ENCODE measurements at places on chromosomes 13 and 19.

GRCh38 chr19:51884713-51885112 is 3.0 kb downstream of the ZNF577 start:
- DNase-seq = no peak

DNA sequence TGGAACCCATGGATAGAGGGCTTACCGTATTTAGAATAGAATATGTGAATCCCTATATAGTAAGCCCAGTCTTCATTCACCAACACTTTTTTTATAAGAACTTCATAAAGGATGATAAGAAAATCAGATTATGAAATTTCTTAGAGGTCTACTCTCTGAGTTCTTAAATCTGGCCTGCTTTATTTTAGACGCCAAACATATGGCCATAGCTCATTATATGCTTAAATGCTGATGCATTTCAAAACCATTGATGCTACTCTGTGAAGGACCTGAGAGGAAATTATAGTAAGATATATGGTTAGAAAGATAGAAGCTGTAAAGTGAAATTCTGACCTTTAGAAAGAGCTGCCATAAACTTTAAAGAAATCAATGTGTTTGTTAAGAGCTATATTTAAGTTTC is 38.3 kb downstream of the GPC6 start:
- DNase-seq = no peak

GRCh38 chr19:45450012-45450333 is 17.8 kb upstream of the FOSB start:
- no peak for DNase-seq

GRCh38 chr19:11306337-11306736 is 10.4 kb downstream of the TSPAN16 start:
- DNase-seq = no peak

DNA sequence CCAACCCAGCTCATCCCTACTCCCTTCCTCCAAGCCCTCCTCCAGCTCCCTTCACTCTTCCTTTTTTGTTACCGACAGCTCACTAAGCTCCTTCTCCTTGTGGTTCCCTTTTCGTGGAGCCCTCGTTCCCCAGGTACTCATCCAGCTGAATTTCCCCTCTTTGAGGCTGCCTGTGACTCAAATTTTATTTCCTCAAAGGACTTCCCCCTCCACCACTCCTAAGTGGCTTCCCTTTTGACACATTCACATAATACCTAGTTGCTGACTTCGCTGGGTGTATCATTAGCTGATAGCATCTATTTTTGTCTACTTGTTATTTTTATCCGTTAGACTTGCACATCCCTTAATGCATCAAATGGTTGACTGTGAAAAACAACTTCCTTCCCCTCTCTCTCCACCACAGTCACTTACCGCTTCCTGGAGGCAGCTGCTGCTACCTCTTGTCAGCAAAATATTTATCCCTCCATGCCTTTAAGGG is 14.5 kb downstream of the FFAR2 start:
- DNase-seq = peak; percentile 49

- peak; percentile 27 for DNase-seq
These were observed 65.6 kb downstream of the UFM1 start for GRCh38 chr13:38415233-38415632.

DNA sequence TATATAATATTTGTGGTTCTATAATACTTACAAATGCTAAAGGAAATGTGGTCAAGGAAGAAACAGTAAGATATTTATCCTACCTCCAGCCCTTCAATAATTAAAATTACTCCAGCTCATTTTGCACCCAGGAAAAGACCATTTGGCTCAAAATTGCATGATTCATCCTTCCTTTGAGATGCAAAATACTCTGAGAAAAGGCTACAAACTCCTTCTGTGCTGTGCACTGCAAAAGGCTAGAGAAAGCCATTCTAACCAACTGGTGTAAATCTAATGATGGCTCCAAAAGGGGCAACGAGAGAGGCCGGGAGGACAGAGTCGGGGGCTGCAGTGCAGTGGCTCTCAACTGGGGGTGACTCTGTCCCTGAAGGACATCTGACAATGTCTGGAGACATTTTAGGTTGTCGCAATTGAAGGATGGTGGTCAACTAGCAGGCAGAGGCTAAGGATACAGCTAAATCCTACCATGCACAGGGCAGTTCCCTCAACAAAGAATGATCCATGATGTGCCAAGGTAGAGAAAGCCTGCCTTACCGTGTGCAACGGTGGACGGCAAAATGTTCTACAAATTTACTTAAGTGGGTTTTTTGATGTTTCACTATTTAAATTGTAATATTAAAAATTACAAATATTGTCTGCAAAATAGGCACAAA is 32.6 kb downstream of the SLC7A1 start:
- no peak for DNase-seq

GRCh38 chr19:50739914-50740426 is 16.8 kb downstream of the CLEC11A start:
- no peak for DNase-seq

GRCh38 chr13:90719461-90719860 is 628.0 kb upstream of the MIR17HG start:
- DNase-seq = no peak

GRCh38 chr19:7677669-7678311 is 900 bp downstream of the MCEMP1 start:
- no peak for DNase-seq

DNA sequence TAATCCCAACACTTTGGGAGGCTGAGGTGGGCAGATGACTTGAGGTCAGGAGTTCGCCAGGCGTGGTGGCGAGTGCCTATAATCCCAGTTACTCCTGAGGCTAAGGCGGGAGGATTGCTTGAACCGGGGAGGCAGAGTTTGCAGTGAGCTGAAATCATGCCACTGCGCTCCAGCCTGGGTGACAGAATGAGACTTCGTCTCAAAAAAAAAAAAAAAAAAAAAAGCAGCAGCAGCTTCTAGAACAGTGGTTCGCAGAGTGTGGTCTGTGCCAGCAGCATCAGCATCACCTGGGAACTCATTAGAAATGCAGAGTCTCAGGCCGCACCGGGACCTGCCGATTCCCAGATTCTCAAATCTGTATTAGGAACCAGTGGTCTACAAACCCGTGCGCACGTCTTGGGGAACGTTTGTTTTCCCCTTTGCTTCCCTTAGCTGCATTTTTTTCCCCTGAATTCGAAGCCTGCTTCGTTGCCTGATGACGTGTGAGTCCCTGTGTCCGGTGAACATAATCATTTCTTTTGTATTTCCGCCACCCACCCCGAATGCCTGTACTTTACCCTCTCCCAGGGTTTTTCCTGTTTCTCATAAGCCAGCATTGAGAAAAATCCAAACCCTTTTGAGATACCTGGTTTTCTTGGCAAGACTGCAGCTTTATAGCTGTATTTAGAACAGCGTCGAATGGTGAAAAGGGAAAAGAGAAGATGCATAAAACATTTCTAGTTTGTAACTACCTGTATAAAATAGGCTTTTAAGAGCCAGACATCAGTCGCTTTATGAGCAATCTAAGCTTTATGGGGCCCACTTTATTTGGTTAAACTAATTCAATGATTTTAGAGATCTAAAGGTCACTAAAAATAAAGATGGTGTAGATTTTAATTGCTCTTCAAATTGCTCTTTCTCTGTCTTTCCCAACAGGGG is 49.8 kb downstream of the BICRA start:
- no peak for DNase-seq

- DNase-seq = no peak
These were observed 112.3 kb downstream of the AKAP11 start for GRCh38 chr13:42384265-42384664.

DNA sequence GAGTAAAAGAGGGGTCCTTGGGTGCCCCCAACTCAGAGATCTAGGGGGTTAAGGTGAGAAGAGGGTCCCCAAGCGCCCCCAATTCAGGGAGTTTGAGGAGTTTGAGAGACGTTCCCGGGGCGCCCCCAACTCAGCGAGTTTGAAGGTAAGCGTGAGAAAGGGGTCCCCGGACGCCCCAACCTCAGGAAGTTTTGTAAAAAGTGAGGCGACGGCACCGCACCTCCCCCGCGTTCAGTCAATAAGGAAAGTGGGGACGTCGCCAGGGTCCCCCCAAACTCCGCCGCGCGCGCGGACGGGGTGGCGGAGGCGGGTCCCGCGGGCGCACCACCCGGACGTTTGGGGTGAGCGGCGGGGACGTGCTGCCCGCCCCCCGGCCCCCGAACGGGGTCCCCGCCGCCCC is 353 bp downstream of the RFX2 start:
- no peak for DNase-seq

GRCh38 chr13:95455782-95456181 is 96.7 kb upstream of the CLDN10 start:
- no peak for DNase-seq

DNA sequence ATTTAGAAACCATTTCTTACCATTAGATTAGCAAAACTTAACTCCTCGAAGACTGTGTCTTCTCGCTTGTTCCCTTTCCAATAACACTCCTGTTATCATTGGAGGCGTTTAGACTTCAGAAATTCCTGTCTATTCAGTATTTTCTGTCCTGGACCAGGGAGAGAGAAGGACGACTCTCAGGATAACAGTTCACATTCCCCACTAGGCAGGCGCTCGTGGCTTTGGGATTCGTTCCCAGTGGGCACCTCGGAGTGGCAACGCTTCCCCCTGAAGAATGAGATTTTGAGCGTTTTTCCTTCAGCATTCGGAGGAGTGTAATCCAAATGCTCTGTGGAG is 429 bp upstream of the ZNF225 start:
- DNase-seq = no peak

DNA sequence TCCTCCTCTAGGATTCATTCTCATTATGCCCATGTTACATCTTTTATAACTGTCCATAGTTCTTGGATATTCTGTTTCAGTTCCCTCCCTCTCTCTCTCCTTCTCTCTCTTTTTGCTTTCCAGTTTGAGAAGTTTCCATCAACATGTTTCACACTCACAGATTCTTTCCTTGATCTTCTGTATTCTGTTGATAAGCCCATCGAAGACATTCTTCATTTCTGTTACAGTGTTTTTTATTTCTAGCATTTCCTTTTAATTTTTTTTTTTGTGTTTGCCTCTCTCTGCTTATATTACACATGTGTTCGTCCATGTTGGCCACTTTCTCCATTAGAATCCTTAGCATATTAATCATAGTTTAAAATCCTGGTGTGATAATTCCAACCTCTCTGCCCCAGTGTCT is 68.3 kb downstream of the WTIP start:
- DNase-seq = no peak

DNA sequence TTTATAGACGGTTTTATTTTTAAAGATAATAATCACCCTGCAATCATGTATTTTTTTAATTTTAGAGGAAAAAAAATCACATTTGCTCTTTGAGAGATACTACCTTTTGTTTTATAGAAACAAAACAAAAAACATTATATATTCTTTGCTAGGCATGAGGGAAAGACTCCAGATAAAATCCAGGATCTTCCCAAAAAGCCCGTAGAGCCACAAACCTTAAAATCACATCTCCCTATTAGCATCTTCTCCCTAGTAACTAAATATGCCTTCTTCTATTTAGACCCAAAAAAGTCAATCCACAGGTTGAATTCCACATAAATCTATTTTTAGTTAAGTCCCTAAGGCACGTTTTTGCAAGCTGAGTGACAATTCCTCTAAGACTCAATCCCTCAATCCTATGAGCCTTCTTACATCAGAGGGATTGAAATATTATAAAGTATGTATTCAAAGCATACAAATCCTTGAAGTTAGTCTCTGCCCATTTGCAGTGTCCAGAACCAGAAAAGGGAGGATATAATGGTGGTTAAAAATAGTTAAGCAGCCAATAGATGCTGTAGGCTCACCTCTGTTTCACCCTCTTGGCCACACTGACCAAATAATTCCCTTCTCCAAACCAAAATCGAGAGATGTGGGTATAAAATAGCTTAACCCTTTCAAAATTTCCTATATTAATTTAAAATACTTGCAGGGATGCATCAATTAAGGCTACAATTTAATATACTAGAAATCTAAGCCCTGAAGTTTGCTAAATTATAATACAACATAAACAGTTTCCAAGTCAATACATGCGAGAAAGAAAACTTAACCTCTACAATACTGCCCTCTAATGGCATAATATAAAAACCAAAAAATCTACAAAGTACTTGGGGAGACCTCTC is 64.0 kb downstream of the SERP2 start:
- no peak for DNase-seq

GRCh38 chr13:64529874-64530485 is 2700.2 kb downstream of the PCDH9 start:
- DNase-seq = peak; percentile 8

Measured in activated CD4-positive, alpha-beta T cell treated with anti-CD3 and anti-CD28 coated beads for 36 hours (primary cell).